ENCODE measurements at places on chromosomes 6 and 20.

GRCh38 chr20:46118481-46119020 is 437 bp downstream of the CD40 start:
- DNase-seq: no peak

DNA sequence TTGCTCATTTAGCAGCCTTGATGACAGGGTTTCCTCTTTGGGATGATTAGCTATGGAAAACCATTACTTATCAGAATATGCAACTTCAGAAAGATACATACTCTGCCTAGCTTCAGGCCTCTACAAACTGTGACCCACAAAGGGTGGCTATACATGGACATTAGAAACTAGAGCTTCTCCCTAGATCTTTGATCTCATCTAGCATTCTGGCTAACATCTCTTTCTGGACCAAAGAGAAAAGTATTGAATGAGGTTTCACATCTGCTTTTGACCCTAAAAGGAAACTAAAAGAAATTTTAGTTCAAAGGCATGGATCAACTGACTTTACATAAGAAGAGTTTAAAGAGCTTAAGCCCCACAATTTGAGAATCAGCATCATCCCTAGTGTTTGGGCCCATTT is 12.4 kb upstream of the HMGN3 start:
- DNase-seq: no peak

GRCh38 chr20:36028106-36028808 is 59.9 kb downstream of the CNBD2 start:
- DNase-seq: no peak

DNA sequence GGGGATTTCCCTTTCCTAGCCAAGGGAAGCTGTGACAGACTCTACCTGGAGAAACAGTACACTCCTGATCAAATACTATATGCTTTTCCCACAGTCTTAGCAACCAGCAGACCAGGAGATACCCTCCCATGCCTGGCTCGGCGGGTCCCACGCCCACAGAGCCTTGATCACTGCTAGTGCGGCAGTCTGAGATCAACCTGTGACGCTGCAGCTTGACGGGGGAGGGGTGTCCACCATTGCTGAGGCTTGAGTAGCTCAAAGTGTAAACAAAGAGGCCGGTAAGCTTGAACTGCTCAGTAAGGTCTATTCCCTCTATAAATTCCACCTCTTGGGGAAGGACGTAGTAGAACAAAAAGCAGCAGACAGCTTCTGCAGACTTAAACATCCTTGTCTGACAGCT is 63.2 kb downstream of the WASF1 start:
- no peak for DNase-seq

DNA sequence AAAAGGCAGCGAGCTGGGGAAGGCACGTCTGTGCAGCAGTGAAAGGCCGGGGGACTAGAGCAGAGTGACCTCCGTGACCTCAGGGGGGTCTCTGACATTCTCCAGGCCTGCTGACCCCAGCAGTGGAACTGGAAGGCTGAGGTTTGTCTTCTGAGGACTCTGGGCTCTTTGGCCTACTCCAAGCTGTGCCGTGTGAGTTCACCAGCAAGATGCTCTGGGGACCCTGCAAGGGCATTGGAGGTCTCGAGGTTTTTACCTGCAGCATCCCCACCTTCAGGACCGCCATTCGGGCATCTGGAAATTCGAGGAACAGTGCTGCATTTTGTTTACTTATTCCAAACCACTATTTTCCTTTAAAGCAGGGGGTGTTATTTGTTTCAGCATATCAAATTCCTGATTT is 140.9 kb downstream of the PHACTR3 start:
- no peak for DNase-seq

GRCh38 chr6:29916741-29917140 is 25.6 kb upstream of the HLA-A start:
- DNase-seq: no peak

DNA sequence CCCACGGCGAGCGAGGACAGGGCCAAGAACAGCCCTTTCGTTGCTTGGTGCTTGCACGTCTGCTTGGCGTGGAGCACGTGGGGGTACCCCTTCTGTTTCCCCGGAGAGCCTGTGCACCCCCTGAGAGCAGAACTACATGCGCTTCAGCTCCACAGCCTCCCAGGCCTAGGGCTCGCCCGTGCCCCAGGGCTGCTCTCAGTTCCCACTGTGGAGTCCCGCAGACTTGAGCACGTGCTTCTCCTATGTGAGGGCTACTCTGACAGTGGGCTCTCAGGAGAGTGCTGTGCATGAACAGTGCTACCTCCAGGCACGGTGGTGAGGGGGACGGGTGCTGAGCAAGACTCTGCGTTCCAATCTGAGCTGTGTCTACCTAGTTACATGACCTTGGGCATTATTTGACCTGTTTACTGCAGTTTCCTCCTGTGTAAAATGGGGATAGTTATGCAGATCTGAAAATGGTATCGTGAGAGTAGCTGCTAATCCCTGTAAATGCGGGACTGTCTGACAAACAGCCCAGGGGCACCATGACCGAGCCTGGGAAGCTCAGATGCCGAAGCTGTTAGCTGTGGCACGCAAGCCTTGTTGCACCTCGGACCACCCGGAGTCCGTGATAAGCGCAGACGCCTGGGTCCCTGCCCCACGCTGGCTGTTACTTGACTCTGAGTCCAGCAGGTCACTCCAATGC is 82.4 kb downstream of the IRF4 start:
- DNase-seq: no peak

DNA sequence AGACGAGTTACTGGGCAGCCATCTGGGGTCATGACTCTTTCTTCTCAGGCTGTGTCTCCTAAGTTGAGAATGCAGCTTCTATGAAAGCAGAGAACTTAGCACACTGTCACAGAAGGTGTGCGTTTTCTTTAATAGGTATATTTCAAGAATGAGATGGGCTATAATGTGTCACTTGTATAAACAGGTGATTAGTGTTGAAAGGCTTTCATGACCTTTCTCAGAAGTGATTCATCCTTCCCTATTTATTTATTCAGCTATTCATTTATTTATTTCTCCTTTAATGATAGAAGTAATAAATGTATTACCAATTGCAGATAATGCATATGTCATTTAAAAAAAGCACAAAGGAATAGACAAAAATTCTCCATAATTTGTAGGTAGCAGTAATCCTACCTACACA is 157.2 kb upstream of the COL21A1 start:
- DNase-seq: no peak

- DNase-seq: no peak
These were observed 22.2 kb downstream of the EIF2S2 start for GRCh38 chr20:34089655-34090345.

- DNase-seq: no peak
These were observed 139.7 kb downstream of the SYNDIG1 start for GRCh38 chr20:24608926-24609667.

- DNase-seq: no peak
These were observed 881.5 kb upstream of the SLC35B3 start for GRCh38 chr6:9316831-9317230.

GRCh38 chr6:22569281-22570184 is at the start of gene HDGFL1:
Gene HDGFL1 (plus strand): TSS chr6:22569566. CDS start chr6:22569576, 10 bp downstream.
- no peak for DNase-seq

GRCh38 chr6:154474648-154475428 is 35.6 kb downstream of the CNKSR3 start:
- DNase-seq: no peak

GRCh38 chr6:168115748-168116437 is 36.9 kb upstream of the FRMD1 start:
- no peak for DNase-seq

DNA sequence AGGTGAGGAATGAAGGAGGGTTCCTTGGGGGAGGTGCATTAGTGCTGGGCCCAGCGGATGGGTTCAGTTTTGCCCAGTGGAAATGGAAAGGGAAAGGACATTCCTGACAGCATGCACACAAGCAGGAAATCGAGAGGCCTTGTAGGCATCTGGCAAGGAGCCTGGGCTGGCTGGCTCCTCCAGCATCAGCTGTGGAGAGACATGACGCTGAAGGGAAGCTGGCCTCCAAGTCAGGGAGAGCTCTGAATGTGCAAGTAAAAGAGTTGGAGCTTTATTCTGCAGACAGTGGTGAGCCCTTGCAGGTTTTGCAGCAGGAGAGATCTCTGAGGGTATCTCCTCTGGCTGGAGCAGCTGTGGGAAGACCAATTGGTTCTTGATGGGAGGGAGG is 154.3 kb downstream of the MRPL14 start:
- no peak for DNase-seq

GRCh38 chr6:161536224-161536630 is 262.4 kb upstream of the AGPAT4 start:
- no peak for DNase-seq

- no peak for DNase-seq
These were observed 133.0 kb downstream of the PAK5 start for GRCh38 chr20:9705722-9706476.

DNA sequence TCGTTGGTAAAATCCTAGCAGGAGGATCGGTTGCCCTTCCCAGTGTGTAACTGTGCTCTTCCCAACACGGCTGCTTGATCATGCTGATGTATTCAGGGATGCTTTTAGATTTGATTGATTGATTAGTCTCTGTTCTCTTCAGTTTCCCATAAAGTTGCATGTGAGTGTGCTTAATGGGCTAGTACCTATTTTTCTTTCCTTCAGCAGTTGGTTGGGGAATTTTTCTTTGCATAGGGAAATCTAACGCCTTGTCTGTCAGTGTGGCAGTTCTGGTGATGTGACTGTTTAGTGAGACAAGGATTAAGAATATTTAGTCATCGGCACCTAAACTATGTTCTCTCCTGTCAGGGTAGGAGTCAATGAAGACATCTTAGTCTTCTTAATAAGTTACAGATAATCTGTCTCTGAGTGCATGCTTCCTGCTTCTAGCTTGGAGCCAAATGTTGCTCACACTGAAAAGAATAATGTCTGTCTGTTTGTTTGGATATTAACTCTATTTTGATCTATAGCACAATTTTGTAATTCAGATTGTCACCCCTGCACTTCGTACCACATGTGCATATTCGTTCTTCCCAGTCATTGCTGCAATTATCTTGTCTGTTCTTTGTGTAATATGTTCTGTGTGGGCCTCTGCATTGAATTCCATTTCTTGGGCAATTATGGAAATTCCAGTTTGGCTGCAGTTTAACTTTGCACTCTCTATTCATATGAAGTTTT is 169.9 kb downstream of the EDN1 start:
- no peak for DNase-seq

- no peak for DNase-seq
These were observed 2.8 kb downstream of the KCNQ5 start for GRCh38 chr6:72624557-72625160.

DNA sequence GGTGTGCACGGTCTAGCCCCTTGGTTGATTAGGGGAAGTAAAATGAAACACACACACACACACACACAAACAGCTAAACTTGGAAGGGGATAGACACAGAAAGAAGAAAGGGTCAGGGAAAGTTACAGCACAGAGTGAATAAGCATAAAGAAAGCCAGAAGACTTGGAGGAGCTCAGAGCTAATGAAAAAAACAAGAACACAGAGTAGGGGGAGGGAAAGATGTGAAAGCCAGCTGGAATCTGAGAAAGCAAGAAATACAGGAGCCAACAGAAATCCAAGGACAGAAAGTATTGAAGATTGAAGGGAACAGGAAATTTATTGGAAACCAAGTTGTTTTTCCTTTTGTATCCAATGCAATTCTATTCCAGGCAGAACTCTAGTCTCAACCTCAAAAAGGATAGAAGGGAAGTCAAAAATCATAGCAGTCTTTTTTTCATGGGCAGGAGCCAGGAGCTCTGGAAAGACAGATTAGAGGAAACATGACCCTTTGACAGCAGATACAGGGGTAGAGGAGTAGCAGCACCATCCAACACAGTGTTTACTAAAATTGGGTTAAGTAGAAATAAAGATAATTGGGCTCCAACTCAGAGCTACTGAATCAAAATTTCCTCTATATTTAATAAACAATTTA is 10.1 kb downstream of the HMGCLL1 start:
- DNase-seq: no peak

- no peak for DNase-seq
These were observed 42.8 kb downstream of the MYO6 start for GRCh38 chr6:75791881-75792280.

GRCh38 chr6:20810727-20811108 is 276.5 kb downstream of the CDKAL1 start:
- no peak for DNase-seq

DNA sequence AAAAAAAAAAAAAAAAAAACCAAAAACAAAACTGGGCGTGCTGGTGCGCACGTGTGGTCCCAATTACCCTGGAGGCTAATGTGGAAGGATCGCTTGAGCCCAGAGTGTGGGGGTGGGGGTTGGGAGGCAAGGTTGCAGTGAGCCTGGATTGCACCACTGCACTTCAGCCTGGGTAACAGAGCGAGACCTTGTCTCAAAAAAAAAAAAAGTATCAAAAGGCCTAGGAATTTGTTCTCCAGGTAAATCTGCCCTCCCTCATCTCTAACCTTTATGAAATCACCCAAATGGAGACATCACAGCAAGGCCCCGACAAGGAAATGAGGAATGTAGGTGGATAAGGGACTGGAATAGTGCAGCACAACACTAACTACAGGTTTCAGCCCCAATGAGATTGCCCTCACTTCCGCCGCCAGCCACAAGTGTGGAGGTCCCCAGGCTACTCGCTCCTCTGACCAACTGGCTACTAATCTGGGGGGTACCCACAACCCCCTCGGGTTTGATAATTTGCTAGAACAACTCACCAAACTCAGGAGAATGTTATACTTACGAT is 36.8 kb upstream of the DDR1 start:
- no peak for DNase-seq

GRCh38 chr6:160063771-160064413 is 57.7 kb upstream of the SLC22A1 start:
- DNase-seq: no peak

DNA sequence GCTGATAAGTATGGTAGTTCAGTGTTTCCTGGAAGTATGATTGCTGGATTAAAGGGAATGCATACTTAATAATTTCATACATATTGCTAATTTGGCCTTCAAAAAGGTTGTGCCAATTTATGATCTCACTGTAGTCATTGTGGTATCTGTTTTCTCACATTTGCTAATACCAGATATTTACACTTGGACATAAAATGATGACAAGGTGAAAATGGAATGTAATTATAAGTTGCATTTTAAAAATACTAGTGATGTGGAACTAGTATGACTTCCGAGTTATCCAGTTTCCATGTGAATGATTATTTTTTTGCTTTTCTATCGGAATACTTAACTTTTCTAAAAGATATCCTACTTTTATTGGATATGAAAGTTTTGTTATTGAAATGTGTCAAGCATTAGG is 15.4 kb downstream of the RWDD1 start:
- no peak for DNase-seq

DNA sequence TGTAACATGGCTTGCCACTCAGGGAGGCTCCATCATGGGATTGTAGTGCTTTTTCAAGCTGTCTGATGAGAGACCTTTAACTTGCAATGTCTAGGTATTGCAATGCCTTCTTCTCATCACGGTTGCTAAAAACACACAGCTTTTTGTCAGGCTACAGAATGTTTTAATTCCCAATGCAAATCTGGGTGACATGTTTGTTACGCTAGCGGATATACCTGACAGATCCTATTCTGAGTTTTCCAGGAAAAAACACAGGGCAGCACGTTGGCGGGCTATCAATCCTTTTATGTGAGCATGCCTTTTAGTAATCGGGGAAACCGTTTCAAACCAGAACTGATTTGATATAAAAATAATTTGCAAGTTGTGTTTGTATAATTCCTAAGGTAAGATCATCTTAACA is 577.2 kb upstream of the MAP3K7 start:
- no peak for DNase-seq

- no peak for DNase-seq
These were observed 34.2 kb downstream of the PPP1R3G start for GRCh38 chr6:5119090-5119951.

Data from T-helper 9 cell (primary cell).